ENCODE measurements at places on chromosomes 1 and 21.

DNA sequence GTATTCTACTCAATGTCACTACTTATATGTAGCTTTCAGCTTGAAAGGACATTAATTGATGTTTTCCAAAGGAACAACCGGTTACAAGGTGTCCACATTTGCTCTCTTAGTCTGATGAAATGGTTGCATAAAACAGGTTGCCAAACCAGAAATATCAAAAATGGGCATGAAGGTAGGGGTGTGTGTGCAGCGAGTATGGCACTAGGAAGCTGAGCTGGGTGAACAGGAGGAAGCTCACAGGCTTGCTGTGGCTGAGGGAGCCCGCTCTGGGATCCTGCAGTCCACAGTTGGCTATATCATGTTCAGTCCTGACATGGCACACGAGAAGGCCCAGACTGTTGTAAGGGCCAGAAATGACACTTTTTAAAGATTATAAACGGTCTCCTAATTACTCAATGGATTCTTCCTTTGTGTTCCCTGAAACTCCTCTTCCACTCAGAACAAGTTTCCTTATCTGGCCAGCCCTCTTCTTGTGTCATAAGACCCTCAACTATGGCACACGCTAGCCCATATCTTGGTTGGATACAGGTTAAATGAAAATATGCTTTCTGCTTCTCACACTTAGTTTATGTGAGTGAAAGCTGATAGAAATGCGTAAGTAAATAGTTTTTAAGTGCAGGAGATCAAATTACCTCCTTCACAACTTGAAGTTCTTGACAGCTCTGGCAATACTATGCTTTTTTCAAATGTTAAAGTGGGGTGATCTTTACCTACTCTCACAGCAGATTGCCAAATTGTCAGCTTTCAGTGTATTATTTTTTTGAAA, 201.5 kb downstream of the LMO4 start:
- DNase-seq, result no peak

DNA sequence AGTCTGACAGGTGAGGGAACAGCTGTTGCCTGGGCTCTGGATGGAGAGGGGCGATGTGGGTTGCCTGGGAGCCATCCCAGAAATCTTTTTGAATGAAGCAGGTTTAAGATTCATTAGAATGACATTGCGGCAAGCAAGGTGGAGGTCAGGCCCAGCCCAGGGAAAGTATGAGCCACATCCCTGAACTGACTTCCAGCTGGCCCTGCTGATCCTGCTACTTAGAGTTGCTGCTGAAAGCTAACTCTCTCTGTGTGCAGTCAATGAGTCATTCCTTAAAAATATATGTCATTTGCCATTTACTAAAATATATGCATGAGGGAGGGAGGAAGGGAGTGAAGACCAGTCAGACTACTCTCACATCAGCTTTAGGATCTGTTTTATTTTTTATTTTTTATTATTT, 54.3 kb upstream of the RAB3GAP2 start:
- peak; percentile 44 for DNase-seq

DNA sequence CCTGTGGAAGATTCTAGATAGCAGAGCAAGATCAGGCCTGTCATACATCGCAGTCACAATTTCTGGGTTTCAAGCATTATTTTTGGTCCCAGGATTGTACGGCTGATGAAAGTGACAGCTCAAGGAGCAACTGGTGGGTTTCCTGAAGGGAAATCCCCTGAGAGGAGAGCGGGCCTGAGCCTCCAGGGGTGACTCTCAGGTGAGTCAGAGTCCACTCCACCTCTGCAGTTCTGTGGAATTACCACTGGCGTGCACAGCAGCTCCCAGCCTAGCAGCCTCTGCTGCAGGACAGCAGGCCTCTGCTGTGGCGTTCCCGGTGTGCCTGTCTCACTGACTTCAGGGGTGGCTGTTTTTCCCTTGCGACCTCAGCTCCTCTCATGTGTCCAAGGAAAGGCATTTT, 24.4 kb downstream of the SLC66A1 start:
- DNase-seq, result no peak

- DNase-seq, result no peak
Measured at GRCh38 chr1:116474921-116475849, 95.6 kb downstream of the CD58 start.

DNA sequence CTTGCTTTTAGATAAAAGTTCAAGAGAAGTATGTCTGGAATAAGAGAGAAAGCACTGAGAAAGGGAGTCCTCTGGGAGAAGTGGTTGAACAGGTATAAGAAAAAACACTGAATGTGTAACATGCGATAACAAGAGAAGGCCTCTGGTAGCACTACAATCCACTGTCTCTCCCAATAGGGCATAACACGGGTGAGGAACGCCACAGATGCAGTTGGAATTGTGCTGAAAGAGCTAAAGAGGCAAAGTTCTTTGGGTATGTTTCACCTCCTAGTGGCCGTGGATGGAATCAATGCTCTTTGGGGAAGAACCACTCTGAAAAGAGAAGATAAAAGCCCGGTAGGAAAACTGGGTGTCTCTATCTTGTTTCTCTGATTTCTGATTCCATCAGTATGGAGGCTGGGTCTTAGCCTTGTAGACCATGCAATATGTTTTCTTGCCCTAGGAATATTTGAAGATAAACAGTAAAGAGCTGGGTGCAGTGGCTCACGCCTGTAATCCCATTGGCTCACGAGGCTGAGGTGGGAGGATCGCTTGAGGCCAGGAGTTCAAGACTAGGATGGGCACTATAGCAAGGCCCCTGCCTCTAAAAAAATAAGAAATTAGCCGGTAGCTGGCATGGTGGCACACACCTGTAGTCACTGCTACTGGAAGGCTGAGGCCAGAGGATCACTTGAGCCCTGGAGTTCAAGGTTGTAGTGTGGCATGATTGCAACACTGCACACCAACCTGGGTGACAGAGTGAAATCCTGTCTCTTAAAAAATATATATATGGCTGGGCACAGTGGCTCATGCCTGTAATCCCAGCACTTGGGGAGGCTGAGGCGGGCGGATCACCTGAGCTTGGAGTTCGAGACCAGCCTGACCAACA, 40.4 kb downstream of the DAP3 start:
- DNase-seq, result peak; percentile 66

GRCh38 chr1:180563026-180563827, 4.5 kb downstream of the OVAAL start:
- peak; percentile 37 for DNase-seq

- DNase-seq, result no peak
Measured at GRCh38 chr21:19122356-19122755, 718.8 kb upstream of the TMPRSS15 start.

DNA sequence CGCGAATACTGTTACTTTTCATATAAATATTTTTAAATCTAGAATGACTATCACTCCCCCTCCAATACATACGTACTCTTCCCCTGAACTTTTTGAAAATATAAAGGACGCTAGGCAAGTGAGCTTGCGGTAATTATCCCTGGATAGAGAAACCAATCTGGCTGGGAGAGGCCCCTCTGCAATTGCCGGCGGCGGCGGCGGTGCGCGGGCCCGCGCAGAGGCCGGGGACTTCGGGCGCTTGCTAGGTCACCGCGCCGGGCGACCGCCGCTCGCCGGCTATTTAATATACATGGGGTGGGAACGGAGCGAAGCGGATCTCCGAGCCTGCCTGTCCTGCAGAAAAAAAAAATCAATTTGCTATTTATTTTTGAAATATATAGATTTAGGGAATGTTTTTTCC, 416.3 kb upstream of the ESRRG start:
- no peak for DNase-seq

GRCh38 chr1:45629035-45629434, 5.2 kb upstream of the CCDC17 start:
- no peak for DNase-seq

DNA sequence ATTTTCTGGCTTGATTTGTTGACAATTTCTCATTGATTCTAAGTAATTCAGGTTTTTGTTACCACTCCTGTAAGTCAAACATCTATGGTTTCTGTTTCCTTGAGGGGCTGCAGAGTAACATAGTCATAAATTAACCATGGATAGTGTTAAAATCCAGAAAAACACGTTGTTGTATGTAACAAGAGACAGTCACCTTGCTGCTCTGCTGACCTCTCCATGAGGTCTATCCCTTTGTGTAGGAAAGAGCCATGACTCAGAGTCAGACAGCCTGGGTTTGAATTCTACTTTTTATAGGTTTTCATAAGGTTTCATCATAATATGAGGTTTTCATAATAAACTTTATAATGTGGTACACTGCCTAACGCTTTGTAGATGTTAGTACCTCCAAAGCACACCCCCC, 27.6 kb upstream of the NBL1 start:
- DNase-seq, result peak; percentile 67

DNA sequence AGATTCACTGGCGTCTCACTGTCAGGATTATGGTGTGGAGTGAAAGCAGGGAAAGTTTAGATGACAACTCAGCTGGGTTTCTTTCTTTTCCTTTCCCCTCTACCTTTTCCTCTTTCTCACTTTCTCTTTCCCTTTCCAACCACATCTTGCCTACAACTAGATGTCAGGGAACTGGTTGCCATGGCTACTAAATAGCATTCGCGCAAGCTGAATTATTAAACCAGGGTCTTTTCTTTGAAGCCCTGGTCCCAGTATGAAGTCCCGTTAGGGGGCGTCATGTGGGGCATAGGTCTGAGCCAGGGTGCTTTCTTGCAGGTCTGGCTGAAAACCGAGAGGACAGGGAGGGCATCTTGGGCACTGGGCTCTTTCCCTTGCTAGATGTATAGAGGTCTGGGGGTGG, 168.4 kb upstream of the CACNA1E start:
- no peak for DNase-seq

GRCh38 chr1:224092601-224093000, 21.3 kb upstream of the FBXO28 start:
- no peak for DNase-seq

- no peak for DNase-seq
Measured at GRCh38 chr1:36455386-36455785, 5.1 kb upstream of the OSCP1 start.
